Activated CD8-positive, alpha-beta T cell treated with anti-CD3 and anti-CD28 coated beads, Interleukin-2, amount 10 ng/mL, durations not matched to agents 7 days and 5 days (primary cell): ENCODE measurements at places on chromosomes 4 and X.

GRCh38 chr4:7013175-7013574 lies 30.0 kb upstream of the TADA2B start:
- no peak for DNase-seq

- DNase-seq, result no peak
Measured at GRCh38 chr4:183347566-183347965, 25.3 kb upstream of the CLDN24 start.

DNA sequence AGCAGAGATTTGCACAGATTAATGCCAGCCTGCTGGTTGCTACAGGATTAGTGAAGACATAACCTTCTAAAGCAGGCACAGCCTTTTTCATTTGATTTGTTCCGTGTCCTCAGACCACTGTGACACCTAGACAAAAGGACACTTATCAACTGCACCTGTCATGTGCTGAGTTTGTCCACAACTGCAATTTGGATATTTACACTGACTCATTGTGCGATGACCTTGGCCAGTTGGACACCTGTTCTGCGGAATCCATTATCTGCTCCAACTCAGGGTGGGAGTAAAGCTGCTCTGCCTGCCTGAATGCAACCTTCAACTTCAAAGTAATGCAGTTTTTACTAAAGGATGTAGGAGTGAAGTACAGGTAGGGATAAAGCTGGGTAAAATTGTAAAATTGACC lies 4.1 kb upstream of the NR0B1 start:
- DNase-seq, result no peak

- no peak for DNase-seq
Measured at GRCh38 chr4:100174985-100175383, 15.3 kb downstream of the DDIT4L start.

DNA sequence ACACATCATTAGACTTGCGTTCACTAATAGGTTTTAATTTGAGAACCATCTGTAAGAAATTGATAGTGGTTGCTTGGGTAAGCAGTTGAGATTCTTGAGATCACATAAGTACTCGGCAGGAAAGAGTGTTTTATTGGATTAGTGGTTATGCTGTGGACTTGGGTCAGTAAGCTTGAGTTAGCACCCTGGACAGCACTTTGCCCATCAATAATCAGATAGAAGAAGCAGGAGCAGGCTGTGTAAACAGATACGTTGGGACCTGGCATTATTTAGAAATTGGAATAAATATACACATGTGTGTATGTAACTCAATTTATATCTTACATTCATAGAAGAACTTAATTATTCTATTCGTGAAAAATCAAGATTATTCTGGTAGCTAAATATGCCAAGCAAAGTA lies 357.5 kb upstream of the SMIM31 start:
- no peak for DNase-seq

DNA sequence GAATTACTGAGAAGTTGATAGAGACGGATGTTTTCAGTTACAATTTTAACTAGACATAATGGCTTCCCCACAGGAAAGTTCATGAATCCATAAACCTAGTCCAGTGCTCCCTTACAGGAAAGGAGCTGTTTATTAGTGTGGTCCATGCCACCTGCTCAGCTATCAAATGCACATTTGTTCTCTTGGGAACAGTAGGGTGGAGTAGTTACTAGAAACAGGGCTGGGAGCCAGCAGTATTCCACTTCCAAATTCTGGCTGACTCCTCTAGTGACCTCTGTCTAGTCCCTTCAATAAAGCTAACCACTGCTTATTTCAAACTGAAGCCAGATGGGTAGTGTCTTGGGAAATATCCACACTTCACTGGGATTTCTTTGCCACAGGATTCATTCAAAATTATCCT lies 88.4 kb upstream of the TLL1 start:
- DNase-seq, result no peak

GRCh38 chr4:185247151-185247550 lies 37.8 kb downstream of the SNX25 start:
- no peak for DNase-seq

DNA sequence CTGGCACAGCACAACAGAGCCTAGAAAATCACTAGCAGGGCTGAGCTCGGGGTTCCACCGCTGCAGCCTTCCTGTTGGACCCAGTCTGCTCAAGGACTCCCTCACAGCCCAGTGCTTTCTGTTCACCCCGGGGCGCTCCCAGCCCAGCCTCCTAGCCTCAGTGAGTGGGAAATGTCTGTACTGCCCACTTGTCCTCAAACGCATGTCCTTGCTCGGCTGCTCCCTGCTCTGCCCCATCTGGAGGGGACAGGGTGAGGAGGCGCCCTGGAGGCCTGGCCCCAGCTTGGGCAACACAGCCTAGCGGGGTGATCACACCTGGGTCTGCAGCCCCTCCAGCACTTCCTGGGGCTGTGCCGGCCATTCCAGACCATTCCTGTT lies 11.9 kb upstream of the CCNQ start:
- DNase-seq, result no peak

DNA sequence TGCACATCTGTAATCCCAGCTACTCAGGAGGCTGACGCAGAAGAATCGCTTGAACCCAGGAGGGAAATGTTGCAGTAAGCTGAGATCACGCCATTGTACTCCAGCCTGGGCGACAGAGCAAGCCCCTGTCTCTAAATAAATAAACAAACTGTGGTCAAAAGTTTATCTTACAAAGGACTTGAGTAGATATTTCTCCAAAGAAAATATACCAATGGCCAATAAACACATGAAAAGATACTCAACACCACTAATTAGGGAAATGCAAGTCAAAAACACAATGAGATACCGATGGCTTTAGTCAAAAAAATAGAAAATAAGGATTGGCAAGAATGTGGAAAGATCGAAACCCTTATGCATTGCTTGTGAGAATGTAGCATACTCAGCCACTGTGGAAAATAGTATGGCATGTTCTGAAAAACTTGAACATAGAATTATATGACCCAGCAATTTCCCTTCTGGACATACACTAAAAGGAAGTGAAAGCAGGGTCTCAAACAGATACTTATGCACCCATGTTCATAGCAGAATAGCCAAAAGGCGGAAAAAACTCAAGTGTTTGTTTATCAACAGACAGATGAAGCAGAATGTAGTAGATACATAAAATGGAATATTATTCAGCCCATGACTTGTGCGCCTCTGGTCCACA lies 2.0 kb upstream of the CFAP97 start:
- no peak for DNase-seq

GRCh38 chr4:2535376-2536192 lies 863 bp upstream of the FAM193A start:
- peak; percentile 67 for DNase-seq

DNA sequence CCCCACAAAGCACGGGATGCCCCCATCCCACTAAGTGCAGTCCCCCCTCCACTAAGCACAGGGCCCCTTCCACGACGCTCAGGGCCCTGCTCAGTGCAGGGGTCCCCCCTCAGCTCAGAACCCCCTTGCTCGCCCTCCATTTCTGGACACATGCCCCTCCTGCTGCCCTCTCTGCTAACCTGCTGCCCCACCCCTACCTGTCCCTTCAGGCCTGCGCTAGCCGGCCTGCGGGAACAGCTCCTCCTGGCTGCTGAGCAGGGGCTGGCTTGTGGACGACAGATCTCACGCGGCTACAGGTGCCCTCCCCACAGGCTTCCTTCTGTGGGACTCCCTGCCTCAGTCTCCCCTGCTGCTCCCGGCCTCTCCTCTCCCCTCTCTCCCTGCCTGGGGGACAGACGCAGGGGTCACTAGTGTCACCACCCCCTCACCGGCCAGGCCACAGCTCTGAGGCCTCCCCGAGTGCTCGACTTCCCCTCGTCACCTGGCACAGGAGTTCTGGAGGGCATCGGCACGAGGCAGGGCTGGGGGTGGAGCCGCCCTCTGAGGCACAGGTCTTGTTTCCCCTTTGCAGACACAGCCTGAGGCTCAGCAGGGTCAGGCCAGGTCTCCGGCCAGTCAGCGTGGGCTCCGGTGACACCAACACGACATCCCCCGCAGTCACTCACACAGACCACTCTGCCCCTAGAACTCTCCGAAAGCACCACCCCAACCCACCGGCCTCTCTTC lies 21.6 kb downstream of the GAK start:
- no peak for DNase-seq

DNA sequence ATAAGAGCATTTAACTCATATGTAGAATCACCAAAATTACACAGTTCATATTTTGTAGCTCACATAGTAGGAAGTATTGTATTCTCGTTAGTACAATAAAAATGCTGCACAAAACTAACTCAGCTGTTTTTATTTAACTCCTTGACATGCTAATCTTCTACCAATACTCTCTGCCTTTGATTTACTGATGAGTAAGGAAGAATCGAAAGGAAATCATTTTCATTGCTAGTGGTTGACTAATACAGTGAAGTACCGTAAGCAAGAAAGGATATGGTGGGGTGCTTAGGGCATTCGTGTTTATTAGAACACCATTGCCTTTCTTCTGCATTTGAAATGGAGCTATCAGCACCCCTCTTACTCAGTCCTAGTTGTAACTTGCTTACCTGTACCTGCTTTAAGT lies 1239.1 kb upstream of the TENM3 start:
- DNase-seq, result no peak

DNA sequence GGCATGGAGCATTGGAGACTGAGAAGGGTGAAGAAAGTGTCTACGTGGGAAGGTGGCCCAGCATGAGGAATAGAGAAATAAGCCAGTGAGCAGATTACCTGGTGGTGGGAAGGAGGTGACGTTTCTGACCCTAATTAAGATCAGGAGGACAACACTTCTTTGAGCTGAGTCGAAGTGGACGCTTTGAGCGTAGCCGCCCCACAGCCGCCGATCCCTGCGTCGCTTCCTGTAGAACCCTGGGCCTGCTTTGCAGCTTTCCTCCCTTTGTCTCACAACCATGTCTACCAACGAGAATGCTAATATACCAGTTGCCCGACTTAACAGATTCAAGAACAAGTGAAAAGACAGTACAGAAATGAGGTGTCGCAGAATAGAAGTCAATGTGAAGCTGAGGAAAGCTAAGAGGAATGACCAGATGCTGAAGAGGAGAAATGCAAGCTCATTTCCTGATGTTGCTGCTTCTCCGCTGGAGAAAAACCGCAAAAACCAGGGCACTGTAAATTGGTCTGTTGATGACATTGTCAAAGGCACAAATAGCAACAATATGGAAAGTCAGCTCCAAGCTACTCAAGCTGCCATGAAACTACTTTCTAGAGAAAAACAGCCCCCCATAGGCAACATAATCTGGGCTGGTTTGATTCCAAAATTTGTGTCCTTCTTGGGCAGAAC lies 6.4 kb upstream of the ANTXR2 start:
- no peak for DNase-seq

- DNase-seq, result no peak
Measured at GRCh38 chr4:98720871-98721480, 62.6 kb upstream of the TSPAN5 start.

- no peak for DNase-seq
Measured at GRCh38 chrX:105876658-105877057, 54.3 kb downstream of the NRK start.

DNA sequence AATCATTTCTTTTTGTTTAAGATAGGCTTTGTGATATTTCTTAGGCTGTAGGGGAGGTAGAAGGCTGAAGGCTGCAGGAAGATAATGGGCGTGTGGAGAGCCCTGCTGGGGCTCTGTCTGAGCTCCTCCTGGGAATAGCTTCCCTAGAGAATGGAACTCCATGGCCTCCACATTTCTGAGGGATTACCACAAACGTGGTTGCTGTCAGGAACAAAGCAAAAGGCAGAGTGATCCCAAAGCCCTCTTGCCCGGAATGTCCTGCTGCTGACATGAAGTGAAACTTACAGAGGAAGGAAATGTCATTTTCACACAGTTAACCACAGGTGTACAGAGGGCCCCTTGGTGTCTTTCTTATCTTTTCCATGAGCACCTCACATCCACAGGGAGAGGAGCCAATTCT lies 89.3 kb downstream of the DDIT4L start:
- DNase-seq, result peak; percentile 38

- peak; percentile 30 for DNase-seq
Measured at GRCh38 chr4:153082322-153083301, 121.6 kb upstream of the TRIM2 start.

GRCh38 chrX:12372111-12372510 lies 233.8 kb downstream of the FRMPD4 start:
- DNase-seq, result no peak

- DNase-seq, result peak; percentile 30
Measured at GRCh38 chrX:149962859-149963757, 24.8 kb upstream of the EOLA2 start.
